Cardiac fibroblast (primary cell): ENCODE measurements at places on chromosomes 12 and 14.

DNA sequence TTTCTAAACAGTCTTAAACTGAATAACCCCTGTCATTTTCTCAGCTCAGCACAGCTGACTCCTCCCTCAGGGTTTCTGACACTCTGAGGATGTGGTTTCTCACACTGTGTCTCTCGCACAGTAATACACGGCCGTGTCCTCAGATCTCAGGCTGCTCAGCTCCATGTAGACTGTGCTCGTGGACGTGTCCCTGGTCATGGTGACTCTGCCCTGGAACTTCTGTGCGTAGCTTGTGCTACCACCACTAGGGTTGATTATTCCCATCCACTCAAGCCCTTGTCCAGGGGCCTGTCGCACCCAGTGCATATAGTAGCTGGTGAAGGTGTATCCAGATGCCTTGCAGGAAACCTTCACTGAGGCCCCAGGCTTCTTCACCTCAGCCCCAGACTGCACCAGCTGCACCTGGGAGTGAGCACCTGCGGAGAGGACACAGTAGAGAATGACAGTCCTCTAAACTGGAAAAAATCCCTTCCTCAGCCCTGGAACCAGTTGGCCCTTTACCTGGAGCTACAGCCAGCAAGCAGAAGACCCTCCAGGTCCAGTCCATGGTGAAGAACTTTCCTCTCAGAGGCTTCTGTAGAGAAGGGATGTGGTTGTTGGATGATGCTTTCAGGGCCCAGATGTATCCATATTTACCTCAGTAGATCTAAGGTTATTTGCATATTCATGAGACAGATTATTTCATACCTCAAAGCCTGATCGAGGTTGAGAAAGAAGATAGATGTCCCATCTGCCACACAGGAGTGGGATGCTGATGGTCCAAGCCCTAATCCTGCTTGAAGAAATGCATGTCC is 984.8 kb downstream of the TMEM121 start:
- no peak for DNase-seq

- DNase-seq: no peak
These were observed 1300.5 kb upstream of the TMEM132C start for GRCh38 chr12:126966498-126966897.

DNA sequence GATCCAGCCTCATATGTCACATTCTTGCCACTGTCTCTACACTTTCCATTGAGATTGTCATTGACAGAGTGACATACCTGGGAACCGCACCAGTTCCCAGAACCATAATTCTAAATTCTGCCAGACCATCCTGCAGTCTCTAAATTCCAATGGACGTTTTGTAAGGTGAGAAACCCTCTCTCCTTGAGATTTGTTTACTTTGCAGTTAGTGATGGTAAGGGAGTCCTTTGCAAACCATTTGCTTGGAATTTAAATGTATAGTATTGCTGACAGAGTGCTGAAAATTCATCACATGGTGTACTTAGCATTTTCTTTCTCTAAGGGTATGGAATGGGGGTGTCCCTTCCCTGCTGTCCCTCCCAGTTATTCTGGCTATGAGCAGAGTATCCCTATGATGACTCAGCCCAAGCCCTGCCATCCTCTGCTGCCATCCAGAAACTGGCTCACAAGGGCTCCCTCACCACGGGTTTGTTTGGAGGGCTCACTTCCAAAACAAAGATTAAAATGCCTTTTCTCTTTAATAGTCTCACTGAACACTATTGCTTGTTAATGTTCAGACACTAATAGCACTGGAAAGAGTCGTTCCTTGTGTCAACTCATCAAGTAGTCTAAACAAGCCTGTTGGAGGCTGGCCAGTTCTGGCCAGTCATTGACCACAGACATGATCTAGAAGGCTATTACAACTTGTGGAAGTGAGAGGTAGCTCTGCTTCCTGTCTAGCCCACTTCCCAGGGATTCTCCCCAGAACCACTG is 129.0 kb upstream of the HMGA2 start:
- peak; percentile 91 for DNase-seq

DNA sequence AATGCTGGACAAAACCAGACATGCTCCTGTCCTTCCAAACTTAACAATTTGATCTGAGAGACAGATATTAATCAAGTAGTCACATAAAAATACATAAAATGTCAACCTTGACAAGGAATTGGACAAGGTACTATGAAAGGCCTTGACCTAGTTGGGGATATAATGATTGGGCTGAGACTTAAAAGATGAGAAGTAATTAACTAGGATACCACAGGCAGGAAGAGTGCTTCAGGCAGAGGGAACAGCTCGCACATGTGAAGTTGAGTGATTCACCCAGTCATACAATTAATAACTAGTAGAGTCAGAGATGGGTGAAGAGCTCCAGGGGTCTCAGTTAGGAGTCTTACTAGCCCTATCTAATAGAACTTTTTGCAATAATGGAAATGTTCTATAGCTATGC is 259.5 kb downstream of the MSRB3 start:
- no peak for DNase-seq

DNA sequence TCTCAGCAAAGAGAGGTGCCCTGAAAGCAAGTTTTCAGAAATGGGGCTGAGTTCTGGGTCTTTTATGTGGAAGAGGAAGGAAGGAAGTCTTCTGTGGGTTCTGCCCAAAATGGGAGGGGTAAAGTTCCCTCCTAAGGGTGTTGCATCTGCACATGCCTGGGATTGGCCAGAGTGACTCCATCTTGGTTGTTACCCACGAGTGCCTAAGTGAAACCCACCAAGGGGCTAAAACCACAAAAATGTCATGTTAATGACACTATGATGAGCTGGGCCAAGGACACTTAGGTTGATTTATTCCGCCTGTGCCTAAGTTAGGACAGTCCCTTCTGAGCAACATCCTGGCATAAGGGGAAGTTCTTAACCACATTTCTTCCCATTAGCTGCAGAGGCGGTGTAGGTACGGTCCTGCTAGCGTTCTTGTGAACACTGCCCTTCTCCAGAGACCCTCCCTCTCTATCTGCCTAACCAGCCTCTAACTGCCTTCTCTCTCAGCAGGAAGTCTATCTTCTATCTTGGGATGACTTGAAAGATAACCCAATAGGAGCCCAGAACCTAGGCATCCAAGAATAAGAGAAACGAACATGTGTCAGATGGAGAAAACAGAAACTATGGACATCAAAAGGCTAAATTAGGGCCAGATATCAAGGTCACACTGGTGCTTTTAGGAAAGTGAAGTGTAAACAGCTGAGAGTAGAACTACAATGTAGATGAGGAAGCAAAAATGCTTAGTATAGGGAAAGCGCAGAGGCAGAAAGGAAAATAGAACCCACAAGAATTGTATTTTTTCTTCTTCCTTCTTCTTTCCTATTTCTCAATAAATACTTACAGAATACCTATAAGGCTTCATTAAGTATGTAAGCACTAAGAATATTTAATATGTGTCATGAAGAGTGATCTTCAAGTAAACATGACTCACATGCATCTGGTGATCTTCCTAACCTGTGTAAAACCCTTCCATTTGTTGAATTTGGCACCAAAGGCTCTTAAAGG is 104.2 kb upstream of the AMN1 start:
- DNase-seq: no peak

- peak; percentile 89 for DNase-seq
These were observed 25.1 kb upstream of the CDK17 start for GRCh38 chr12:96425321-96425720.

- DNase-seq: peak; percentile 89
These were observed 1.8 kb upstream of the RHOF start for GRCh38 chr12:121795034-121795968.

DNA sequence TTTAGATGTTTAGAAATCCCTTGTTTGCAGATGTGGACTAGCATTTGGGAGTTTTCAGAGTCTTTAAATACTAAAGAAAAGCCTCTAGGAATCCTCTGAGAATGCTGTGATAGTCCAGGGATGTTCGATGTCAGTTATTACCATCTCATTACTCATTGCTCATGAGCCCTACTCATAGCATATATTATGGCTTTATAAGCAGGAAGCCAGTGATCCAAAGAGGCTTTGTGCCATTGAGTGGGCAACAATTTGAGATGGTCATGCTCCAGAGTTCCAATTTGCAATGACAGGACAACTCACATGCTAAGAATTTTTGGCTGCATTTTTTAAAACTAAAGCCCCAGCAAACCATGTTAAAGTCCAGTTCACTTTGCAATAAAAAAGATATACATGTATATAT is 163.0 kb downstream of the OTOGL start:
- no peak for DNase-seq
